T-helper 2 cell (primary cell): ENCODE measurements at places on chromosomes 11 and 22.

GRCh38 chr22:49251371-49251770 lies 576.3 kb downstream of the BRD1 start:
- DNase-seq, result no peak

GRCh38 chr11:28542561-28542960 lies 434.4 kb downstream of the METTL15 start:
- no peak for DNase-seq

GRCh38 chr22:29314537-29315285 lies 786 bp downstream of the RASL10A start:
- DNase-seq, result no peak

DNA sequence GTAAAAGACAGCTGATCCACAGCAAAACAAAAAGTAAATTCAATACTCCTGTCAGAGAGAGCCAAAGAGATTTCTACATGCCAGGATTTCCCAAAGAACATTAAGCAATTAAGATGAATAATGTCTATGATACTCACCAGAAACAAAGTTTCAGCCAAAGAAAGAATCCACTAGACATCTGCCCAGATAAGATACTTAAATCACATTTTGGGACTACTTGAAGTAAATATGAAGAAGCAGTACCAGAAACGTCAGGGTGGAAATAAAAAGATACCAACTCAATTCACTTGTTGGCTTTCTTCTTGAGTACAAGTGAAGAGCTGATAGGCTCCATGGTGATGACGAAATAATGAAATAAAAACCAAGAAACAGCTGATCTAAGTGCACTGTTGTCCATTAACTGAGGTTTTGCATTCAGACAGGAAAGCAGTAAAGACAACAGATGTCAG lies 31.6 kb upstream of the ARHGAP32 start:
- DNase-seq, result no peak

DNA sequence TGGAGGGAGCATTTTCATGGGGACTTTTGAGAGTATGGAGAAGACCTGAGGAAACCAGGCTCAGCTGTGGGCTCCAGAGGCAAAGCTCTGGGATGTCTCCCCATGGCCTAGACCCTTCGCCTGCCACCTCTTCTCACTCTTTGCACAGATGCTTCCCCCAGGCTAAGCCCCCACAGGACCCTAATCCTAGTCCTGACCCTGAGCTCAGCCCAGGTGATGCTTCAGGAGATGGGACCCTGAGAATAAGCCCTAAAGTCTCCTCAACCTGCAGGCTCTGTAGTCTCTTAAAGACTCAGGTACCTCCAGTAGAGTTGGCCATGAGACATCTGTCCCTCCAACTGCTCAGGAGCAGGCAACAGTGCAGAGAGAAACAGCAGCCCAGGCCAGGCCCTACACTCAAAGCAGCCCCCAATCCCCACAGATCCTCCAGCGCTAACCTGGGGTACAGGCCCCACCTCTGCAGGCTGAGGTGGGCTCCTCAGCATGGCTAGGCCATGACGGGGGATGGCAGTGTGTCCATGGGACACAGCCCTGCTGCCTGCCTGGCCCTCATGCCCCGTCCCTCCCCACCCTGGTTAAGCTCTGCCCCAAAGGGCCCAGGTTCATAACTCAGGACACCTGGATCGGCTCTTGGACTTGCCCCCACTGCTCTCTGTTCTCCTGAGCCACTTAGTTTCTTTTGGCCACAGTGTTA lies 39.4 kb downstream of the GGTLC2 start:
- no peak for DNase-seq

DNA sequence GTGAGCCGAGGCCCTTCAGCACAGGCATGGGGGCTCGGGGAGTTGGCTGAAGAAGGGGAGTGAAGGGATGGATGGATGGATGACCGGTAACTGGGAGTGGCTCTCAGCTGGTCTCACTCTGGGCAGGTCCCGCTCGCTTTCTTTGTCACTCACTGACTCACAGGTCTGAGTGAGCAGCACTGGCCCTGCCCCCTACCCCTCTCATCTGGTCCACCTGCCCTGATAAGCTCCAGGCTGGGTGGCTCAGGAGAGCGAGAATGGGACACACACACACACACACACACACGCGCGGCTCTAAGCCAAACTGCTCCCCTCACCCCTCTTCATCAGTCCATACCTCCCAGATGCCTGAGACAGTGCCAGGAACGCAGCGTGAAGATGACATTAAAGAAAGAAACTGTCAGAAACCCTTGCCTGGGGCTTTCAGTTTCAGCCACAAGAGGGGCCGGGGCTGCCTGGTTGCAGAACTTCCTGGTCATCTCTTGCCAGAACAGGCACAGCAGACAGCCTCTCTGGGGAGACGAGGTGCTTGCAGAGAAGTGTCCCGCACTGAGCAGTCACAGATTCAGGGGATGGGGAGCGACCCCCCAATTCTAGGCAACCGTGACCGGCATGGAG lies 16.5 kb upstream of the SHISAL1 start:
- no peak for DNase-seq

DNA sequence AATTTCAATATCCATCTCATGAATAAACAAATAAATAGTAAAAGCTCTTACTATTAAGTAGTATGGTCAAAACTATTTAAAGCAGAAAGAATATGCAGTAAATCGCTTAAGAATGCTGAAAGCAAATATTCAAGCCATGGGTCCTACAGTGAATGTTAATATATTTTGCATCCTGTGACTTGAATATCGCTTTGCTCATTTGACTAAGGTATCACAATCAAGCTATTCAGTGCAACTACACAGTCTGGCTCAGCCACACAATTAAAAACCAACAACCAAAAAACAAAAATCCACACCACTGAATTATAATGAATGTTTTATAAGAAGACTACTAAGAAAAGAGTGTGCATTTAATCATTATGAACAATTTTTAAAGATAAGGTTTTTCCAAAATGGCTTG lies 45.3 kb downstream of the RAB6A start:
- DNase-seq, result no peak

GRCh38 chr11:12998336-12998735 lies 10.8 kb upstream of the RASSF10 start:
- no peak for DNase-seq

GRCh38 chr11:92707173-92707619 lies 262.3 kb upstream of the MTNR1B start:
- no peak for DNase-seq
